ENCODE measurements at places on chromosomes 5 and 9. TPM values are rescaled to one million over a fixed set of nuclear protein-coding genes. Genes with fewer than 3 reads are reported as not detected.

The PGM5 gene
- 2.0 TPM for total RNA-seq

The EQTN gene
- not detected for total RNA-seq

The RFESD gene
- 2.0 TPM for total RNA-seq

The PCDHB8 gene
- total RNA-seq: 0.29 TPM

The ZNF782 gene
- 3.0 TPM for total RNA-seq

The FBN2 gene
- 431 TPM for total RNA-seq

The MLANA gene
- not detected for total RNA-seq

The RAD1 gene
- 32.9 TPM for total RNA-seq

The IL5 gene
- total RNA-seq: not detected

The SNCB gene
- total RNA-seq: 0.14 TPM

The WNT8A gene
- total RNA-seq: not detected

The GRXCR2 gene
- total RNA-seq: not detected

The FST gene
- 70.2 TPM for total RNA-seq

The PRLR gene
- total RNA-seq: 0.22 TPM

The GFI1B gene
- total RNA-seq: not detected

The MYMK gene
- total RNA-seq: not detected

The NIM1K gene
- 0.43 TPM for total RNA-seq

The SHISAL2B gene
- total RNA-seq: not detected

The TNC gene
- 326 TPM for total RNA-seq

The LCN15 gene
- total RNA-seq: not detected

The SPINK7 gene
- total RNA-seq: not detected

The LHX3 gene
- not detected for total RNA-seq

The NEUROG1 gene
- total RNA-seq: not detected

The PCDHB9 gene
- total RNA-seq: not detected

The PAX5 gene
- not detected for total RNA-seq

The PDLIM4 gene
- 26.9 TPM for total RNA-seq

The GTF3C4 gene
- total RNA-seq: 21.3 TPM

The KCTD16 gene
- total RNA-seq: 1.1 TPM

The ALDOB gene
- total RNA-seq: not detected

The TXNDC8 gene
- not detected for total RNA-seq

The FAM78A gene
- 0.44 TPM for total RNA-seq

The PCA3 gene
- not detected for total RNA-seq

The ABO gene
- not detected for total RNA-seq

The PCDHA9 gene
- total RNA-seq: under 0.01 TPM

The HTR4 gene
- not detected for total RNA-seq

The PCDHGB5 gene
- 27.4 TPM for total RNA-seq

The CARD6 gene
- total RNA-seq: 11.6 TPM

The SH3PXD2B gene
- 39.6 TPM for total RNA-seq

The CRAT gene
- total RNA-seq: 46.7 TPM

The KLHL3 gene
- total RNA-seq: 2.8 TPM

The MORN5 gene
- total RNA-seq: not detected

The SLC46A2 gene
- not detected for total RNA-seq

The DMRT3 gene
- total RNA-seq: not detected

The PCDHB7 gene
- total RNA-seq: under 0.01 TPM

The DMAC1 gene
- 4.4 TPM for total RNA-seq

The PCDH12 gene
- total RNA-seq: not detected

The AK1 gene
- 23.2 TPM for total RNA-seq

The DCAF12 gene
- total RNA-seq: 23.3 TPM

The GABRA6 gene
- total RNA-seq: 0.29 TPM

The C5orf58 gene
- total RNA-seq: under 0.01 TPM

The DPYSL3 gene
- total RNA-seq: 147 TPM

The FAM200C gene
- total RNA-seq: 2.2 TPM

The ARL10 gene
- total RNA-seq: 11.6 TPM

The SNCAIP gene
- total RNA-seq: 7.0 TPM

The TSLP gene
- 0.43 TPM for total RNA-seq

The TNFSF8 gene
- not detected for total RNA-seq

The FOXD1 gene
- total RNA-seq: 23.6 TPM

Data from placental pericyte (primary cell).